ENCODE measurements at places on chromosomes 7 and 10.

DNA sequence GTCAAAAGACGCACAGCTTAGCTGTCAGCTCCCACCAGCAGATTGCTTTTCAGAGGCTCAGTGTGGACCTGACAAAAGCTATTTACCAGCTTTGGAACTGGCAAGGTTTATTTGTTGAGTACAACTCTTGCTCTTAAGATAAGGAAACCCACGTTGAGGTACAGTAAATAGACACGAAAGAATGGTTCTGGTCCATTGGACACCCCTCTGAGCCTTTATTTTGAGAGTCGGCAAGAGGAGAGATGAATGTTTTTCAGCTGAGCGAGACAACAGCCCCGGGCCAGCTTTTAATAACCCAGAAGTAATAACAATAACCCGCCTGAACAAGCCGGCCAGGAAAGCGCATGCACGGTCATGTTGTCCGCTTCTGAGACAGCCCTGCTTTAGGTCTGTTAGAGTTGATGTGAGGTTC, 49.0 kb downstream of the WNT2 start:
- no peak for DNase-seq

GRCh38 chr10:62625484-62625883, 179.0 kb upstream of the ADO start:
- no peak for DNase-seq

DNA sequence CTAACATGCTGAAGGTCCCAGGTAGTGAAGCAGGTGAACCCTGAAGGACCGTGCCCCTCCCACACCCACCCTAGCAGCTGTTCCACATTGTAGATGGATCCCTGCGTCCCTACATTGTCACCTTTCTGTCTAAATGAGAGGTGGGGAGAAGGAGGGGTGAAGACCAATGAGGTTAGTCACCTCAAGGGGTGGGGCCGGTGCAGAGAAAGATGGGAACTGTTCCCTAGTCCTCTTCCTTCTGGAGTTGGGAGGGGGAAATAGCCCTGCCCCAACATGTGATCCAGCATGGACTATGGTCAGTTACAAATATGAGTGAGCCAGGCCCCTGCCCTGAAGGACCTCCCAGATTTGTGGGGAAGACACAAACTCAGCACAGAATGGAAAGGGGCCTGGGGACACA, 124.5 kb downstream of the LHPP start:
- DNase-seq, result no peak

DNA sequence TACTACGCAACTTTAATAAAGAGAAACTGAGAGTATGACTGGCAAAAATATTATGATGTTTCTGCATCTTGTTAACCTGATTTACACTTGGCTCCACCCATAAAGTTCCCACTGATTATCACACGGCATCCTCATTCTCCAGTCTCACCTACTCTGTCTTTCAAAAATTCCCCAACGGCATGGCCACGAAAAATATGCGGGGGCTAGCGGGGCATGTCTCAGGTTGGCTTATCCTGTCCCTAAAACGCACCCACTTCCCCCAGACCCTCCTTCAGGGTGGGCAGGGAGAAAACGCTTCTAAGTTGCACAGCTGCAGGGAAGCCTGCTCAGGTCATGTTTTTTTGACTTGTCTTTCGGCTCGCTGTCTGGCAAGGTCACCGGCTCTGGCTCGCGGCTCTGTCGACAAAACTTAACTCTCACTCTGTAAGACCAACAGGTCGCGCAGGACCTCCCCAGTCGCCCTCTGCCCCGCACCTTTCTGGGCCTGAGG, 3.8 kb downstream of the CDK6 start:
- no peak for DNase-seq

GRCh38 chr10:70174058-70174741, 3.9 kb upstream of the SAR1A start:
- peak; percentile 71 for DNase-seq

DNA sequence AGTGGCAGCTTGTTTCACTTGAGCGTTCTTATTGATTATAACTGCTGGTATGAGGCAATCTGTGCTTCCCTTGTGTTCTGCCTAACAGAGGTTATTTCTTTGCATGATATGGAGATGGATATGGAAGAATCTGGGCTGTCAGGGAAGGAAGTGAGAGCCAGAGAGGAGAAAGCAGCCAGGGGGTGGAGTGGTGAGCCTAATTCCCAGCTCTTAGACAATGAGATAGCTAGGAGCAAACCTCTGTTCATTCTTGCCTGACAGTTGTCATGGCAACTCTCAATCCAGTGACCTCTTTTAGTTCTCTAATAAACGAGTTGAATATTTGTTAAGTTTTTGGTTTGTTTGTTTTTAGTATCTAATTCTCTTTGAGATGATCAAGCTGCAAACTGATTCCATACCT, 214.3 kb downstream of the NRG3 start:
- DNase-seq, result no peak

DNA sequence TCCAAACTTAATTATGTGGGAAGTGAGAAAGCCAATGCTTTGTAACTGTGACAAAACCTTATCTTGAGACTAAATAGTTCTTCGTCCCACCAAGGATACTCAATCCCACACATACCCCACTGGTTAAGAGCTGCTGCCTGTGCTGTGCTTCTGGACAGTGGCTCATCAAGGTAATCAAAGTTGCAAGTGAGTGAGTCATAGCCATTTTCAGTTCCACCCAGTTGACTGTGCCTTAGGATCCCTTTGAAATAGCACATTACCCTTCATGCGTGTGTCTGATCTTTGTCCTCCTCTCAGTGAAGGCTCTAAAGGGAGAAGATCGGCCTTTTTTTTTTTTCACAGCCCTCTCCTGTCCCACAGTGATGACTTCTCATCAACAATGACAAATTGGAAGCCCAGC, 706.0 kb upstream of the AUTS2 start:
- no peak for DNase-seq

DNA sequence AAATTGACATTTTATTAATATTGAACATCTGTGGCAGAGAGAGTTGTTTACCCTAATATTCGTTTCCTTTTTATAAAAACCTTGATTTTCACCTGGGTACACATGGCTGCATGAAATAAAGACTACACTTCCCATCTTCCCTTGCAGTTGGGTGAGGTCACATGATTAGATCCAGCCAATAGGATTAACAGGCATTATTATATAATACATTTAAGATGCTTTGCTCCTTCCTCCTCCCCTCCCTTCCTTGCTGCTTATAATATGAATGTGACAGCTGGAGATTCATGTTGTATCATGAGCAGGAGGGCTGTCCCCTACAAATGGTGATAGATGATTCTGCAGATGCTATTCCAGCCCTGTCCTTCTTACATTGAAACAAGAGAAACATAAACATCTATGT, 146.6 kb downstream of the SH2D4B start:
- peak; percentile 67 for DNase-seq

GRCh38 chr10:104577861-104578521, 63.1 kb upstream of the SORCS3 start:
- no peak for DNase-seq

DNA sequence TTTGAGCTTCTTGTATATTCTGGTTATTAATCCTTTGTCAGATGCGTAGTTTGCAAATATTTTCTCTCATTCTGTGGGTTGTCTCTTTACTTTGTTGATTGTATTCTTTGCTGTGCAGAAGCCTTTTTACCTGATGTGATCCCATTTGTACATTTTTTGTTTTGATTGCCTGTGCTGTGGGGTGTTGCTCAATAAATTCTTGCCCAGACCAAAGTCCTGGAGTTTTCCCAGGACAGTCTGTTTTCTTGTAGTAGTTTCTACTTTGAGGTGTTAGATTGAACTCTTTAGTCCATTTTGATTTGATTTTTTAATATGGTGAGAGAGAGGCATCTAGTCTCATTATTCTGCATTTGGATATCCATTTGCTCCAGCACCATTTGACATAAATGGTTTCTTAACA, 588.7 kb upstream of the MBL2 start:
- DNase-seq, result no peak

- DNase-seq, result no peak
Observed at GRCh38 chr7:471866-472639, 47.6 kb downstream of the PDGFA start.

DNA sequence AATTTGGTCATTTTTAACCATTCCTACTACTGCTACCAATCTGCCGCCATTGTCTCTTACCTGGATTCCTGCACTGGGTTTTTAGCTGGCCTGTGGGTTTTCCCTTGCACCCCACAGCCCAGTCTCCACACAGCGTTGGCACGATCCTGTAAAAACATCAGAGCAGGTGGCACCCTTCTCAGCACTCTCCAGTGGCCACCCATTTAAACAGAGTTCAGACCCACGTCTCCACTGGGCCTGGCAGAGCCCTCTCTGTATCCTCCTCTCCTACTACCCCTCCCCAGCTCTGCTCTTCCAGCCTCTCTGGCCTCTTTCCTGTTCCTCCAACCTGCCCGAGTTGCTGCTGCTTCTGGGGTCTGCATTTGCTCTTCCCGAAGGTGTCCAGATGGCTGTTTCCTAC, 259.4 kb downstream of the SDK1 start:
- DNase-seq, result no peak

GRCh38 chr7:128112018-128112780, 81.0 kb upstream of the LRRC4 start:
- no peak for DNase-seq

GRCh38 chr7:148058092-148058491, 532.5 kb upstream of the C7orf33 start:
- DNase-seq, result no peak

GRCh38 chr7:137804836-137805235, 41.9 kb downstream of the DGKI start:
- DNase-seq, result no peak

DNA sequence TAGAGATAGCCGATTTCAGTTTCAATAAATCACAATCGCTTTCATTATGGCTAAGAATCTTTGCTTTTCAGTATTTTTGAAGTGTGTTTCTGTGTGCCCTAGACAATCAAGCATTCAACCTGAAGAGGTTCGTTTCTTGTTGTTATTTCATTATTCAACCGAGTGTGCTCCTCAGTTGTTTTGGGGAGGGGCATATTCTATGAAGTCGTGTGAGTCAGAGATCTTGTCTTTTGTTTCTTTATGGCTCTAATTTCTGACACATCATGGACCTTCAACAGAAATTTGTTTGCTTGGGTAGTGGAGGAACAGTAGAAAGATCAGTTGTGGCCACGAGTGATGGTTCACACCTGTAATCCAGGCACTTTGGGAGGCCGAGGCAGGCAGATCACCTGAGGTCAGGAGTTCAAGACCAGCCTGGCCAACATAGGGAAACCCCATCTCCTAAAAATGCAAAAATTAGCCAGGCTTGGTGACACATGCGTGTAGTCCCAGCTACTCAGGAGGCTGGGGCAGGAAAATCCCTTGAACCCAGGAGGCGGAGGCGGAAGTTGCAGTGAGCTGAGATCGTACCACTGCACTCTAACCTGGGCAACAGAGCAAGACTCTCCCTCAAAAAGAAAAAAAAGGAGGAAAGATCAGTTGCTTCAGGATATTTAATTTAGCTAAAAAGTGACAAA, 38.3 kb downstream of the C1QL3 start:
- no peak for DNase-seq

- DNase-seq, result no peak
Observed at GRCh38 chr10:112834751-112835181, 115.3 kb upstream of the TCF7L2 start.

DNA sequence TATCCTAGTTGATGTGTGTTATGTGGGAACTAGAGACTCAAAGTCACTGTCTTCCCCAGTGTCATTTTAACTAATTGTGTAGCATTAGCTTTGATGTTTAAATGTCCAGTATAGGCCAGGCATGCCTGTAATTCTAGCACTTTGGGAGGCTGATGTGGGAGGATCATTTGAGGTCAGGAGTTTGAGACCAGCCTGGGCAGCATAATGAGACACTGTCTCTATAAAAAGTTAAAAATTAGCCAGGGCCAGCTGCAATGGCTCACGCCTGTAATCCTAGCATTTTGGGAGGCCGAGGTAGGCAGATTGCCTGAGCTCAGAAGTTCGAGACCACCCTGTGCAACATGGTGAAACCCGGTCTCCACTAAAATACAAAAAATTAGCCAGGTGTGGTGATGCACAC, 24.4 kb downstream of the DDX50 start:
- DNase-seq, result no peak

GRCh38 chr7:80869821-80870751, 48.8 kb downstream of the SEMA3C start:
- no peak for DNase-seq

- no peak for DNase-seq
Observed at GRCh38 chr10:132929953-132930548, 12.3 kb downstream of the CFAP46 start.

DNA sequence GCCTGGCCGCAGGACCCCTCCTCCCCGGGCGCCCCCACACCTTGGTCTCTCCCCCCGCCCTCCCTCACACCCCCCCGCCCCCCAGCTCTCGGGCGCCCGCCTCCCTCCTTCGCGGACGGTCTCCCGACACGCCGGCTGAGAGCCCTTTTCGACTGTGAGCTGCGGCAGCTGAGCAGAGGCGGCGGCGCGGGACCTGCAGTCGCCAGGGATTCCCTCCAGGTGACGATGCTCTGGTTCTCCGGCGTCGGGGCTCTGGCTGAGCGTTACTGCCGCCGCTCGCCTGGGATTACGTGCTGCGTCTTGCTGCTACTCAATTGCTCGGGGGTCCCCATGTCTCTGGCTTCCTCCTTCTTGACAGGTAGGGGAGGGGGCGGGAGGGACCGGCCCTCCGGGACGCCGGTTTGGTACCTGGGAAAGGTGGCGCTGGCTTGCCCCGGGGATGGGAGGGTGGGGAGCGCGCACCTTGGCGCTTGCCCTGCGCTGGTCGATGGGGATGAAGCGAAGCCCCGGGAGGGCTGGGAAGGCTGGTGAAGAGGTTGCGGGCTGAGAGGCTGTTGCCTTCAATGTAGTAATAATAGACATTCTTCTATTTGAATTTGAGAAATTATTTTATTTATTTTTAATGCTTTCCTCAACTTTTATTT, at the start of gene BMPER:
TSS of gene BMPER (plus strand) at position 151 of the 644 bp plus-strand sequence. CDS start at position 226, 75 bp downstream.
- no peak for DNase-seq

DNA sequence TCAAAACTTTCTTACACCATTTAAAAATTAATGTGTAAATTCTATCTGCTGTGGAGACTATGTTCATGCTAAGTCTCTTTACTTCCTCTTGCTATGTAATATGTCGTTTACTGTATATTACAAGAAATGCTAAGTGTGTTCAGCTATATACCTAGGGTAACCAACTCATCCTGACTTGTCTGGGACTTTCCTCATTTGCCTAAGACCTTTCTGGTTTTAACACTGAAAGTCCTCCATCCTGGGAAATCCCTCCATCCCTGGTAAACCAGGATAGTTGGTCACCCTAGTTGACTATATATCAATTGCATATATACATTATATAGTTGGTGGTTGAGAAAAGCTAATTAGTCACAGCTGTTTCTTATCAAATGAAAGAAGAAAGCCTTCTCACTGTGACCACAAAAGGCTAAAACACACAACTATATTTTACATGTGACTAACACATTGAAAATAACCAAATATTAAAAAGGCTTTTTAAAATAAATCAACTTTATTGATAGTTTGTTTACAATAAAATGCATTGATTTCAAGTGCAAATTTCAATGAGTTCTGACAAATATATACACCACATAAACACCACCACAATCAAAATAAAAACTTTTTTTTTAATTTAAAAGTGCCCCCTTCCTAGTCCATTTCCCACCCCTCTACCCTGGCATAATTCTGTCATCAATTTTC, 167.7 kb upstream of the INHBA start:
- DNase-seq, result peak; percentile 37

GRCh38 chr7:76206633-76207032, 4.9 kb downstream of the SRRM3 start:
- DNase-seq, result no peak

- no peak for DNase-seq
Observed at GRCh38 chr10:120368338-120368737, 88.7 kb upstream of the PLPP4 start.

GRCh38 chr10:72322030-72322279, 32.8 kb downstream of the DNAJB12 start:
- no peak for DNase-seq

GRCh38 chr7:39594988-39595620, 28.3 kb upstream of the RALA start:
- DNase-seq, result no peak
